T-cell (primary cell): ENCODE measurements at places on chromosomes 13 and 19.

GRCh38 chr13:41610404-41610803 lies 153.1 kb downstream of the RGCC start:
- no peak for DNase-seq

DNA sequence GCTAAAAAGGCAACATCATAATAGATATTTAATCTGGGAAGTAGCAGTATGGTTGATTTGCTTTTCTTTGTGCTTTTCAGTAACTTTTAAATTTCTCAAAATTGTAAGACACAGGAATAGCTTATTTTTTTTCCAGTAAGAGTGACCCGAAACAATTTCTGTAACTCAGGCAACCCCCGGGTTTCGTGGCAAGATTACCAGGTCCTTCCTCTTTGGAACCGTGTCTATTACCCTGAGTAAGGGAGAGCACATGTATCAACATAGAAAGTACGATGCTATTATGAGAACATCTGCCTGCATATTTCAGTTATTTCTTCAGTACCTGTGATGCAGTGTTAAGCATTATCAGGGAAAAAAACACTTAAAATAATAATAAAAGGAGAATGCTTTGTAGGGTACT lies 64.1 kb downstream of the DOCK9 start:
- DNase-seq: no peak

DNA sequence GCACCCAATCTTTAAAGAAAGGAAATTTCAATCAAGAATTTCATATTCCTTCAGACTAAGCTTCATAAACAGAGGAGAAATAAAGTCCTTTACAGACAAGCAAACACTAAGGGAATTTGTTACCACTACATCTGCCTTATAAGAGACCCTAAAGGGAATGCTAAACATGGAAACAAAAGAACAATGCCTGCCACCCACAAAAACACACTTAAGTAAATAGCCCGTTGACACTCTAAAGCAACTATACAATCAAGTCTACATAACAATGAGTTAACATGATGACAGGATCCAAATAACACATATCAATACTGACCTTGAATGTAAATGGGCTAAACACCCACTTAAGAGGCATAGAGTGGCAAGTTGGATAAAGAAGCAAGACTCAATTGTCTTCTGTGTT lies 1056.9 kb upstream of the ATXN8OS start:
- no peak for DNase-seq

DNA sequence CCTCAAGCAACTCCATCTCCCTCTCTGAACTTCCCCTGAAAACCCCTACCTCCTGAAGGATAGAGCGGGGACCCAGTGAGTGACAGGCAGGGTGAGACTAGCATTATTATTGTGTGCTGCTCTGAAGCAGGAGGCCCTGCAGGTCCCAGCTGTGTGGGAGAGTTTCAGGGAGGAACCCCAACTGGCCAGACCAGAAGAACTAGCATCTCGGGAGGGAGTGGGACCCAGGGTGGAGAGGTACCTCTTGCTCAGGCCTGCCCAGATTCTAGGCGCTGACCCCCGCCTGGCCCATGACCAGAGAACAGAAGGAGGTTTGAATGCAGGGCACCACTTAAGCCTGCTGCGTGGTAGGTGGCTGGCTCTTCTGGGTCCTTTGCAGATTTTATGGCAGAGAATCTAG lies 5.7 kb upstream of the LYPD3 start:
- no peak for DNase-seq

- no peak for DNase-seq
Observed at GRCh38 chr13:66574606-66575005, 655.5 kb downstream of the PCDH9 start.

DNA sequence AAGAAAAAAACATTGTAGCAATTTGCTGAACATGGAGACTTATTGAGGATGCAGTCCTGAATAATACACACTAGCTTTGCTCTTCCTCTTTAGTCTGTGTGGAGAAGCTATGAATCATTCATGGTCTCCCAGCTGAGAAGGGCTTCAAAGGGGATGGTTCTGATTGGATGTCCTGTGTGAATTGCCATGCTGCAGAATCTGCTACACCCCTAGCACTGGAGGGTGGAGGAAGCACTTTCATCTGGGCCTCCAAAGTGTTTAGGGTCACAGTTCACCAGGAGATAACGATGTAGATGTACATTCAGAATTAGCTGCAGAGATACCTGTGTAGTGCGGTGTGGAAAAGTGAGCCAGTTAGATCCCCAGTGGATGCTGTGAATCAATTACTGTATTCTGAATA lies 321.1 kb upstream of the EDNRB start:
- no peak for DNase-seq

DNA sequence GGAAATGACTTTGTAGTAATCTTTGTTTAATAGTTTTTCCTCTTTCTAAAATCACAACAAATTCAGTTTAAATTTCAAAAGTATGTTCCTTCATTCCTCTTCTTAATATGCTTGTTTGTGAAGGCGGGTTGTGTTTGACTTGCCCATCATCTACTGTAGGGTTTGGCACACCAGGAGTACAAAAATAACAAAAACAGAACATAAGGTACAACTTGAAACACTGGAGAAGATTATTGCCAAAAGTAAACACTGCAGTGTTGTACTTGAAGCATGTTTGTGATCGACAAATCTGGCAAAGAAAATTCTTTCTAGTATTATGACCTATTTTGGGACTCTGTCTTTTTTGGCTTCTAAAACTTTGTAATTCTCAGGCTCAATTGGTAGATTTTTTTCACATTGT lies 518.6 kb downstream of the SLITRK5 start:
- DNase-seq: no peak

DNA sequence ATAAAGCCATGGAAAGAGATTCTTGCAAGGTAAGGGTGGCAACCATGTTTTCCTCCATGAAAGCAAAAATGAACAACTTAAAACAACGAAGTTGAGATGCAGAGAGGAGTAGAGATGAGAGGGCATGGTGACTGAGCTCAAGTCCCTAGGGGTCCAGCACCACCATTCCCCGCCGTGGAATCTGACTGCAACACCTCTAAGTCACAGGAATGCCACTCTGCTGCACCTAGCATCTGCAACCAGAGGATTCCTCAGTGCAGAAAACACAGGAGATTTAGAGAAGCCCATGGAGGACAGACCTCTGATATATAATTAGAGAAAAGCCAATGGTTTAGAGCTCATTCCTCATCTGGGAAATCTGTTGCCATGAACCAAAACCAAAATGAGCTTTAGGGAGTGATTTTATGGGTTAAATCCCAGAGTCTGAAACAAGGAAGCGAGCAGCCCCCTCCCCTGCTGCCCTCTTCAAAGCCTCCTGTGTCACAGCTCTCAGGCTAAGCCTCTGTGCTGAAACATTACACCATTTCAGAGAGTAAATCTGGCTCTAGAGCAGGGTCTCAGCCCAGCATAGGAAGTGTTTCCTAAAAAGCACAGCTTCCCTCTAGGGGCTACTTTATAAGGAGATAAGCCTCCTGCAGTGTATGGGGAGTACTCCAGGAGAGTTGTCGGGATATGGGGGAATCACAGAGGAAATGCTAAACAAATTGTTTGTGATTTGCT lies 1043.6 kb downstream of the UQCRFS1 start:
- no peak for DNase-seq
